ENCODE measurements at places on chromosomes 5 and 9.

GRCh38 chr5:17951392-17952169 is 317.3 kb downstream of the TAF11L14 start:
- no peak for DNase-seq

DNA sequence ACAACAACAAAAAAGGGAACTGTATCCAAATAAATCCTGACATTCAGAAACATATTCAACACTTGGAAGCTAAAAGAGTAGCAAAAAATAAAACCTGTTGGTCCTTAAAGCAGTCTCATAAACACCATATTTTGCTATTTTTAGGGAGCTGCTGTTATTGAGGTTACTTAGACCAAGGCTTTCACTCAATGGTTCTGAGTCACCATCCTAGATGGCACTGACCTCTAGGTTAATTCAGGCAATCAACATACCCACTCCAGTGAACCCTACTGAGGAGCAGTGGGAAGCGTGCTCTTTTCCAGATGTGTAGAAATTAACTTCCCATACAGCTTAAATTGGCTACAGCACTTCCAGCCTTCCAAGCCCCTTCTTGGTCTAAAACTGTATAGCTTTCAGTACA is 5.2 kb downstream of the GNAQ start:
- DNase-seq: no peak

DNA sequence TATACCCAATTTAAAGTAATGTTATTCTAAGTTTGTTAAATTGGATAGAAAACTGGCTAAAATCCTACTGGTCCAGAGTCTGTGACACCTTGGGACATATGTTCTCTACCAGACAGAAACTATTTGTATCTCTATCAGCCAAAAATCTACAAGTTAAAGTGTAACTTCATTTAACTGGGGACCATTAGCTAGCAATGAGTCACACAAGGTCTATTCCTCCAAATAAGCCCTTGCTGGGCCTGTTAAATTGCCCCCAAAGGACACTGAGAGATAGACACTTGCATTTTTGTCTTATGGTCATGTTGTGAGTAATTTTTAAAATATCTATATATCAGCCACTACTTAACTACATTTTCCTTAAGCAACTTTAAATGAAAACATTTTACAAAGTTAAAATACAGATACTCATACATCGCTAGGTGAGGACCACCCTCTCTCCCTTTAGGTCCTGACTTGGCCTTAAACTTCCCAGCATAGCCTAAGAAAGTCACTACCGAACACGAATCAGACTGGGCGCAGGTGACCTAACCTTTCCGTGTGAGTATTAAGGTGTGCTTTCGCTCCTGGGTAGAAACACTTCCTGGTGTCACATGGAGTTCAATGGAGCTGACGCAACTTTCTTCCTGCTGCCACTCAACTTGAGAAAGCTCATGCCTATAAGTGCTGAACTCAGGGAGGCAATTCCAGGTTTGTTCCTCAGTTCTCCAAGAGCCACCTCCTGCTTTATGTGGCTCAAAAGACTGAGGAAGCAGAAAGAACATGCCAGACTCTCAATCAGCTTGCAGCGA is 249.1 kb downstream of the DIRAS2 start:
- DNase-seq: no peak

DNA sequence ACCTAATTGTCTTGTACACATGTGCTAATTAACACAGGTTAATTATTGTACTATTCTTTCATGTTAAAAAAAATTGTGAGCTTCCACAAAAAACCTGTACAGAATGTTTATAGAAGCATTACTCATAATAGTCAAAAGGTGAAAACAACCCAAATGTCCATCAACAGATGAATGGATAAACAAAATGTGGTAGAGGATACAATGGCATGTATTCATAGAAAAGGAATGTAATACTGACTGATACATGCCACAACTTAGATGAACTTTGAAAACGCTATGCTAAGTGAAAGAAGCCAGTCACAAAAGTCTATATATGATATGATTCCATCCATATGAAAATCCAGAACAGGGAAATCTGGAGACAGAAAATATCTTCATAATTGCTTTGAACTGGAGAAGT is 25.6 kb downstream of the RRAGA start:
- no peak for DNase-seq

DNA sequence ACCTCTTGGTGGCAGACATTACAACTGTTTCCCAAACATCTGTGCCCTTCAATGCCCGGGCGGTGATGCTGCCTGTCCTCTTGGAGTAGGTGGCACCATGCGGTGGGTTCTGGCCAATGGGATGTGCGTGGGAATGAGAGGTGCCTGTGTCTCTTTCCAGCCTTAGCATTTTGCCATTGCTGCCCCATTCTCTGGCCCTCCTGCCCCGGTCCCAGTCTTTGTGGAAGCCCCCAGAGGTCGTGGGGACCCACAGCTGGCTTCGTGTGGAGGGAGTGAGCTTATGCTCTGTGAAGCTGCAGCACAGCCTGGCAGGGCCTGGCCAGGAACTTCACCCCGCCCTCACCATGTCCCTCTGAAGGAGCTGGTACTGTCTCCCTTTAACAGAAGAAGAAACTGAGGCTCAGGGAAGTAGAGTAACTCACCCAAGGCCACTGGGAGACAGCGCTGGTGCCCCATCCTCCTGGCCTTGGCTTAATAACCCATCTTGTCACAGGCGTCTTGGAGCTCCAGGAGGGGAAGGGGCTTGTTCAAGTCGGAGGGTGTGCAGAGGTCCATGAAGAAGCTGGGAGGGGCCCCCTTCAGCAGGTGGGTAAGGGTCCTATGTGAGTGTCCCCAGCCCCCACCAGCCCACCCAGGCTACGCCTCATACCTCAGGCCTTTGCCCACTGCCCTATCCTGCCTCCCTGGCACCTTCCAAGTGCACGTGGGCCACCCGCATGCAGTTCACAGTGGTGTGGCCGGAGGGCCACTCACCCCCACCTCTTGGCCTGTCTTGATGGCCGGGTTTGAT is 173.6 kb downstream of the GAPVD1 start:
- DNase-seq: no peak

DNA sequence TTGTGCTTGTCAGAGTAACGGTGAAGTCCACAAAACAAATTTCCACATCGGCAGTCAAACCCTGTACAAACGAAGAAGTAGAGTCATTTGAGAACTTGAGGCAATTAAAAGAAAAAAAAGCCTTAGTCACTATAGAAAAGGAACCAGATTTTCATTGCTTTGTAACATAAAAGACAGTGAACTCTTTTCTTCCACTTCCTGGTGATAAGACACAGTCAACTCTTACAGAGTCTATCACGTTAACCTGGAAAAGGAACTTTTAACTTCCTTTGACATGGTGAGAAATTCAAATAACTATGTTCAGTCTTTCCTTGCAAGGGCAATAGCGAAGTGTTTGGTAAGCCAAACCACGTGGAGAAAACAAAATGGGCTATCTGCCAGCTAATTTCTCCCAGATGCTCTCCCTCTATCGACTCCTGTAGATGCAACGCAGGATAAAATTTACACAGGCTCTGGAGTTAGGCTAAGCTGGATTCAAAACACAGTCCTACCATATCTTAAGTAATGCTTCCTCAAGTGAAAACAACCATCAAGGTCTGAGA is 8.9 kb downstream of the ZFAND5 start:
- no peak for DNase-seq

- no peak for DNase-seq
Observed at GRCh38 chr5:141686648-141687416, 4.8 kb upstream of the ARAP3 start.

- DNase-seq: no peak
Observed at GRCh38 chr9:22060831-22061383, 51.8 kb upstream of the CDKN2B start.

All from stimulated activated CD8-positive, alpha-beta memory T cell treated with anti-CD3 and anti-CD28 coated beads, Interleukin-15, amount 100 ng/mL, for 1 hour (primary cell).